CD14-positive monocyte (primary cell): ENCODE measurements at places on chromosomes 3 and 15.

GRCh38 chr3:73094951-73095350 lies 33.5 kb downstream of the EBLN2 start:
- no peak for DNase-seq

GRCh38 chr3:171956705-171957104 lies 82.7 kb upstream of the FNDC3B start:
- DNase-seq, result no peak

GRCh38 chr15:101288905-101289513 lies 6.0 kb downstream of the SNRPA1 start:
- DNase-seq, result peak; percentile 58

DNA sequence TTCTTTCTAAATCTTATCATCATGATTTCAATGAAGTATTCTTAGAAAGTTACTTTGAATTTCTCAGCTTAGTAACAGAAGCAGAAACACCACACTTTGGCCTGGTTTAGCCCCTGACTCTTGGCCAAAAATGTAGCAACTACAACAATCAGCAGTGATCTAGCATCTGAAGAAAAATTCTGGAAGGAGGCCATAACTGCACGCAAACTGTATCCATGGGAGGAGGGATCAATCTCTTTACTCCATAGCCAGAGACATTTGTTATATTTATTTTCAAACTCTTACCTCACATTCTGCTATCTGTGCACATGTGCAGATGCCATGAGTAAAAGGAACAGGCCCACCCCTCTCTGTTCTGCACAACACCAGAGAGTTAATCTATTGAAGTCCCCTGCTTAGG lies 251.0 kb upstream of the P2RY1 start:
- no peak for DNase-seq

- no peak for DNase-seq
Observed at GRCh38 chr3:95120921-95121320, 1058.1 kb downstream of the NSUN3 start.

- no peak for DNase-seq
Observed at GRCh38 chr3:142947799-142948575, 15.5 kb downstream of the PAQR9 start.

- DNase-seq, result no peak
Observed at GRCh38 chr3:175338775-175339535, 479.8 kb downstream of the NAALADL2 start.

DNA sequence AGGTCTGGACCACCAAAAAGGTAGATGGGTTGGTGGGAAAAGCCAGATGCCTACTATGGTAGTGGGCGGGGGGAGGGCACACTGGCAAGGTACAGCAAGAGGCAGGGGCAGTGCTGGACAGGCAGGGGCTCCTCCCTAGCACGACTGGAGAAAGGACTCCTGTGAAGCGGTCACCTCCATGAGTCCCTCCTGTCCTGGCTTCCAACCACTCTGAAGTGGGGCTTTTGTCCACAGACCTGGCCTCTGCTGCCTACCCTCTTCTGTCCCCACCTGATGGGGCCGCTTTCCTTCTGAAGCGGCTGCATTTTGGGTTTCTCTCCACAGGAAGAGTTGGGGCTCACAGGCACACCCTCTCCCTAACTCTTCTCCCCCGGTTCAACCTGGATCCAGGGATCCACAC lies 2.7 kb upstream of the SPTBN5 start:
- DNase-seq, result no peak

DNA sequence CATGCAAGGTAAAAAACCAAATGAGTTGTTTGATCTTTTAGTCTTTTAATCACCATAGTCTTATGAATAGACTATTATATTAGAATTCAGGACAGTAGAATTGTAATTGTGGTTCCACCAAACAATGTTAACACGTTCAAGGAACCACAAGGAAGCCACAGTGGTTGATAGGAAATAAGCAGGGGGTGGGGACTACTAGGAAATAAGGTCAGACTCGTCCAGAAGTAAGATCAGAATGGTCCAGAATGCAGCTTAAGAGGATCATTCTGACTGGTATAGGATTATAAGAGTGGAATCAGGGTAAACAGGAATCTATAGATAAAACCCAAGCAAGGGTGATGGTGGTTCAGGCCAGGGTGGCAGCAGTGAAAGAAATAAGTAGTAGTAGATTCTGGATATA lies 7.5 kb downstream of the MYNN start:
- no peak for DNase-seq

DNA sequence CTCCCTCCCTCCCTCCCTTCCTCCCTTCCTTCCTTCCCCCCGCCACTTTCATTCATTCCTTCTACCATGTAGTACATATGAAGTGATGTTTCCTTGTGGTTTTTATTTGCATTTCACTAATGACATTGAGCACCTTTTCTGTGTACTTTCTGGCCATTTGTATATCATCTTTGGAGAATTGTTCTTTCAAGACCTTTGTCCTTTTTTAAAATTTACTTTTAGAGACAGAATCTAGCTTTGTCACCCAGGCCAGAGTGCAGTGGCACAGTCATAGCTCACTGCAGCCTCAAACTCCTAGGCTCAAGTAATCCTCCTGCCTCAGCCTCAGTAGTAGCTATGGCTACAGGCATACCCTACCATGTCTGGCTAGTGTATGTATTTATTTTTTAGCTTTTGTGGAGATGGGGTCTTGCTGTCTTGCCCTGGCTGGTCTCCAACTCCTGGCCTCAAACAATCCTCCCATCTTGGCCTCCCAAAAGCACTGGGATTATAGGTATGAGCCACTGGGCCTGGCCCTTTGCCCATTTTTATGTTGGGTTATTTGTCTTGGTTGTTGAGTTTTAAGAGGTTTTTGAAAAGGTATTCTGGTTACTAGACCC lies 42.0 kb upstream of the CTDSPL2 start:
- DNase-seq, result no peak

DNA sequence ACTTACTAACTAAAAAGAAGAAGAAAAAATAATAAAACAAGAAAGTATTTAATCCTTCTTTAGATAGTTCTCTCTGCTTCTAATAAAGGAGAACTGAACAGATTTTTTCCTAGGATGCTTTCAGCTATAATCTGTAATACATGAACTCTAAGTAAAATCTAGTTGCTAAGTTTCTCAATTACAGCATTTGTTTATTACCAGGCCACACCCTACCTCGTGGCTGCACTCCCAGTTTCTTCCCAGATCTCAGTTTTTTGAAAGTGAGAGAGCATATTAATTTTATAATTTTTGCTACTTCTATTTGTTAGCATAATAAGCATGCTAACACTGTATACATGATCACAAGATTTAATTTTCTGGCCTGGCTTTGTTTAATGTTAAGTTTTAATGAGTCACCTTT lies 258.3 kb downstream of the IL5RA start:
- DNase-seq, result no peak

DNA sequence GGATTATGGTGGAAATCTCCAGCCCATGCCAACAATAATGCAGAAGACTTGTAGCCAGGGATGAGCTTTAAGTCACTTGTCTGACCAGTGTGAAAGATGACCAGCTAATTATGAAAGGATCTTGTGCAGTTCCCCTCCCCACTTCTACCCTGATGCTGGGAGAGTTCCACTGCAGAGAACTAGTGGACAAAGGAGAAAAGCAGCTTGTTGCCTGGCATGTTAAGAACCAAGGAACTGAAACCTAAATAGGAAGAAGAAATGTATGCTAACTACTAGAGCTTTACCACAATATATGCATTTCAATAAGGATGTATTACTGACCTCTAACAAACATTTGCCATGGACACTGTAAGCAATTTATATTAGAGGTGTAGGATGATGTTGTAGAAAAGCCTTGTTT lies 52.2 kb upstream of the CSTA start:
- DNase-seq, result peak; percentile 49

- no peak for DNase-seq
Observed at GRCh38 chr15:84714821-84715220, 1.1 kb downstream of the SEC11A start.

GRCh38 chr3:124859025-124859424 lies 28.1 kb downstream of the ITGB5 start:
- DNase-seq, result no peak

DNA sequence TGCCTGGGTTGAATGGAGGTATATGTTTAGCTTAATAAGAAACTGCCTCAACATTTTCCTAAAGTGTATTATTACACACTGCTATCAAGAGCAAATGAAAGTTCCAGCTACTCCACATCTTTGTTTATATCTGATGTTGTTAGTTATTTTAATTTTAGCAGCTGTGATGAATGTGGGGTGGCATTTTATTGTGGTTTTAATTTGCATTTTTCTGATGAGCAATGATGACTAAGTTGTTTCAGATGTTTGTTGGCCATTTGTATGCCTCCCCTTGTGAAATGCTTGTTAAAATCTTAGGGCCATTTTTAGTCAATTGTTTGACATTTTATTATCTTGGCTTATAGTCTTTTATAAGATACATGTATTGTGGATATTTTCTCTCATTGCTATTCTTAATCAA lies 260.4 kb upstream of the SLCO3A1 start:
- no peak for DNase-seq

DNA sequence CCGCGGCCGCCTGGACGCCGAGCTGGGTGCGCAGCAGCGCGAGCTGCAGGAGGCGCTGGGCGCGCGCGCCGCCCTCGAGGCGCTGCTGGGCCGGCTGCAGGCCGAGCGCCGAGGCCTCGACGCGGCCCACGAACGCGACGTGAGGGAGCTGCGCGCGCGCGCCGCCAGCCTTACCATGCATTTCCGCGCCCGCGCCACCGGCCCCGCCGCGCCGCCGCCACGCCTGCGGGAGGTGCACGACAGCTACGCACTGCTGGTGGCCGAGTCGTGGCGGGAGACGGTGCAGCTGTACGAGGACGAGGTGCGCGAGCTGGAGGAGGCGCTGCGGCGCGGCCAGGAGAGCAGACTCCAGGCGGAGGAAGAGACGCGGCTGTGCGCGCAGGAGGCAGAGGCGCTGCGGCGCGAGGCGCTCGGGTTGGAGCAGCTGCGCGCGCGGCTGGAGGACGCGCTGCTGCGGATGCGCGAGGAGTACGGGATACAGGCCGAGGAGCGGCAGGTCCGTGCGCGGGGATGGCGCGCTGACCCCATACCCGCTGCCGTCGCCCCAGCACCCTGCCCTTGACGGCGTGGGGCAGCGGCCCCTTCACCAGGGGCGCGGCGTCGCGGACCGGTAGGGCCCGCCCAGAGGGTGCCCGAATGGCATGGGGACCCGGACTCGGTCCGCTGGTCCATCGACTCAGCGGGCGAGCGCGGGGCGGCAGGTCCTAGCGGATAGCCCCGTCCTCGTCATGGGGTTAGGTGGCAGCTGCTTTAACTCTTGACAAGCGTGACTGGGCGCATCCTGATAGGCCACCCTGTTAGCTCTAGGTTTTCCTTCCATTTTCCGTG lies 848 bp downstream of the SYNM start:
- no peak for DNase-seq

DNA sequence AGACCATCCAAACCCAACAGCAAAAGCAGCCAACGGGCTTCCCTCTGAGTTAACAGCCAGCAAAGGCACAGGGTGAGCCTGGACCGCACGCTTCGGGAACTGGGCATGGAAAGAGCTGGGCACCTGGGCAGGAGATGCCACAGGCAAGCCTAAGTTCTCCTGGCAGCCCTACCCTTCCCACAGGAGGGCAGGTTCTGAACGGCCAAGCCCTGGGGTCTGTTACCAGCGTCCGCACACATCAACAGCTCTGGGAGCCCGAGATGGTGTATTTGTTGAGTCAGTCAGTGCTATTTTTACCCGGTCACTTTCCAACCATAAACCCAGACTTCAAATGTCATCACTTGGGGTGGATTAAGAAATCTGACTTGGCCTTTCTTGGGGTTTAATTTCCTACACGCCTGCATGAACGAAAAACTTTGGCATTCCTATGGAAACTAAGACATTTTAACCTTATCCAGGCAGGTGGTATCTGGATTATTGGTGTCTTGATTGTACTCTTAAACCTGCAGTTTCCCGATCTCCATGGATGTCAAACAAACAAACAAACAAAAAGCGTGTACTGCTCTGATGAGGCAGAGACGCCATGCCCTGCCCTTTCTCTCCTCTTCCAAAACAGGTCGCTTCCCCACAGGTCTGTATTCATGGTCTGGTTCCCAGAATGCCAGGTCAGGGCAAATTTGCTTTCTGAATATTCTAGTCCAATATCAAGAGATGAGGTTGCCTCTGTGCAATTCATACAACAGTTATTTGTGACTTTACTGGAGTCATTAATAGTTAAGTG lies 99.7 kb downstream of the XXYLT1 start:
- DNase-seq, result no peak

DNA sequence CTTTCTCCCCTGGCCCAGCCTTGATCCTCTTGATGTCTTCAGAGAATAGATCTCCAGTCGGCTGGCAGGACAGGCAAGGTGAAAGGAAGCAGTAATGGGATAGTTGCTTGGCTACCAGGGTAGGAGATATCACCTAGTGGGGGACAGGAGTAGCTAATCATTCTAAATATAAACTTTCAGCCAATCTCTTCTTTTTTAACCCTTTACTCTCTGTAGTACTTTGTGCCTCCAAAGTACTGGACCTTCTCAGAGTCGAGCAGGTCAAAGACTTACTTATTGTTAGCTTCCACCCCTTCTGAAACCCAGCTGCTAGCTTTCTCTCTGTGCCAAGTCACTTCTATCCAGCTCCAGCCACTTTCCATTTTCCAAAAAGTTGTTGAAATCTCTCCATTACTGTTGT lies 43.4 kb upstream of the FILIP1L start:
- no peak for DNase-seq

- DNase-seq, result no peak
Observed at GRCh38 chr3:112687211-112687610, 46.3 kb upstream of the CCDC80 start.

DNA sequence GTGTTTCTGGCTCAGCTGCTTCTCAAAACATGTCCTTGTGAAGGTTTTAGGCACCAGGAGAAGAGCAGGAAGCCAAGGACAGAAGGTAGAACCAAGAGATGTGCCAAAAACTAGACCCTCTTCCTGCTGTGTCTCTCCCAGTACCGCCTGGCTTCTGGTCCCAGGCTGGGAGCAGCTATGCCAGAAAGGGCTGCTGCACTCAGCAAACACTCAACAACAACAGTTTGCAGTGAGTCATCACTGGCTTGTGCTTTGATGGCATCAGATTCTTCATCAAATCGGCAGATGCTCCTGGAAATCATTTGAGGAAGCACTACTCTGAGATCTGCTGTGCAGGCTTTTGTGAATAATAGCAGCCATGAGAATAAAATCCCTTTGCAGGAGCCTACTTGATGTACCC lies 63.2 kb downstream of the DGKG start:
- DNase-seq, result no peak

- no peak for DNase-seq
Observed at GRCh38 chr3:11362600-11362999, 90.4 kb downstream of the ATG7 start.

DNA sequence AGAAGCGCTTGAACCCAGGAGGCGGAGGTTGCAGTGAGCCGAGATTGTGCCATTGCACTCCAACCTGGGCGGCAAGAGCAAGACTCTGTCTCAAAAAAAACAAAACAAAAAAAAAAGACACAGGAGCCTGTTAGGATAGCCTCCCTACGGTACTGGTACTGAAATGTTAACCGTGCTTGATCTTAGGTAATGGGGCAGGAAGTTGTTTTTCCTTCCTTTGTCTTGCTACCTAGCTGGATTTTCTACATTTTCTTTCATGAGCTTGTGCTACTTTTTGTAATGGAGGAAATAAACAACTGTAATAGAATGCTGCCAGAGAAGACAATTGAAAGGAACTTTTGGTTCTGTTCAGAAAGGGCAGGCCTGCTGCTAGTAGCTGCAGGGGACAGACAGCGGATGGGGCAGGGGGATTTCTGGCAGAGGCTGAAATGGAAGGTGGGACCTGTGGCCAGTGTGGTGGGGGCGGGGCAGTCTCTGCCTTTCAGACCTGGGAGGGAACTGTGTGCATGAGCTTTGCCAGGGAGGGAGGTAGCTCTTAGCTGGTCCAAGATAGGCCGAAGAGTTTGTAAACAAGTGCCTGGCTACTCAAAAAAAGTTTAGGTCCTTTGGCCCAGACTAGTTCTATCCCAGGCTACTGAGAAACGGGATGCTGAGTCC lies 49.0 kb upstream of the SEMA4B start:
- no peak for DNase-seq

GRCh38 chr3:38650248-38650951 lies 913 bp upstream of the SCN5A start:
- no peak for DNase-seq
